Neural progenitor cell (in vitro differentiated cells): ENCODE measurements at places on chromosomes 6 and 20. TPM values are rescaled to one million over a fixed set of nuclear protein-coding genes. Genes with fewer than 3 reads are reported as not detected.
A peak's percentile ranks its signal among the peaks of the same experiment; 100 is the strongest.

GRCh38 chr6:82040405-82041221 is 206.9 kb downstream of the IBTK start:
- DNase-seq = peak; percentile 67

GRCh38 chr6:111872401-111873177 is 663 bp downstream of the FYN start:
- DNase-seq = peak; percentile 77

DNA sequence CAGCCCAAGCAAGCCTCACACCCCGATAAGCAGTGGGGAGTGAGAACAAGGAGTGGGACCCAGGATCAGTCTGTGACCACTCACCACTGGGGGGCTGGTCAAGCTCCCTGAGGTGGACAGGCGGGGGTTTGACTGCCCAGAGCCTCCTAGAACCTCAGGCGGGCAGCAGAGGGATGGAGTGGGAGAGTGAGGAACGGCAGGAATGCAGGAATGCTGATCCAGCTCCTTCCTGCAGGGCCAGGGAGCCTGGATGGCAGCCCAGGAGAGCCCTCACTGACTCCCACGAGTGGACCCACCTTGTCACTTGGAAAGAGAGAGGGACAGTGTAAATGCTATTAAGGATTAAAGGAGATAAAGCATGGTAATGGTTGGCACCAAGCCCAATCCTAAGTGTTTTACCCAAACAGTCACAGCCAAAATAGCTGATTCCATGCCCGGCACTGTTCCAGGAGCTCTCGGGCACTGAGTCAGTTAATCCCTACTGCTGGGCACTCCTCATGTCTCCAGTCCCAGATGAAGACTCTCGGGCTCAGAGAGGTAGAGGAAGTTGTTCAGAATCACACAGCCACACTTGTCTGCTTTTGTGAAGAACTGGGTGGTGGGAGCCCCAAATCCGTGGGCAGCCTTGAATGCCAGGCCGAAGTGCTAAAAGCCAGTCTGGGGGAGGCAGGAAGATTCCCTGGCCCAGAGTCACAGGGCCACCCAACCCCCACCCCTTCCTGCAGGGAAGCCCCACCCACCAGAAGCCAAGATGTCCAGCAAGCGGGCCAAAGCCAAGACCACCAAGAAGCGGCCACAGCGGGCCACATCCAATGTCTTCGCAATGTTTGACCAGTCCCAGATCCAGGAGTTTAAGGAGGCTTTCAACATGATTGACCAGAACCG is 3.1 kb downstream of the MYL9 start:
- no peak for DNase-seq

DNA sequence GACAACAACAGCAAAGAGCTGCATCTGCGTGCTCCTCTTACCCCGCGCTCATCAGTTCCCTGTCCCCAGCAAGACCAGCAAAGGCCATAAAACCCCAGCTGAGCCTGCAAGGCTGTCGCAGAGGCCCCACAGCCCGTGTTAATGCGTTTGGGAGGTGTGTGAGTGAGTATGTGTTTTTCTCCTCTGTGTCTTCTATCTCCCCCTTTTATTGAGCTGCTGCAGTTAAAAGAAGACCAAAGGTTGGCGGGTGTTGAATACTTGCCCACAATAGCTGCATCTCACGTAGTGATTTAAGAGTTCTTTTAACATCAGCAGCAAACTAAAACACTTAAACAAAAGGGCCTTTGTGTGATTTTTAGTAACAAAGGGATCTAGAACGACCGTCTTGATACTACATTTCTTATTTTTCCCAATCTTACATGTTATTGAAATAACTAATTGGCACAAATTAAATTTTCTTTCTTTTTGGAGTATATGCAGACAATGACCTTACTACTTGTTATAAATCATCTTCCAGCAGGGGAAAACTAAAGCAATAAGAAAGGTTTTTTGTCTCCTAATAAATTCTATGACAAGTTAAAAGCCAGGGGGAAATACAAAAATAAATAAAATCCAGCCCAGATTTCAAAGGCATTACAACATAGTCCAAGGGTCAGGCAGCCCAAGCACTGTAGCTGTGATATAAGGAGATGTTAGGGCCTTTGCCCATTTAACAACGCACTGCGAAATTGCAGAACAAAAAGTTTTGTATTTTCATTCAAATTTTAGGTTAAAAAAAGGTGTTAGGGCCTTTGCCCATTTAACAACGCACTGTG is 27.2 kb upstream of the CNKSR3 start:
- DNase-seq = peak; percentile 34

DNA sequence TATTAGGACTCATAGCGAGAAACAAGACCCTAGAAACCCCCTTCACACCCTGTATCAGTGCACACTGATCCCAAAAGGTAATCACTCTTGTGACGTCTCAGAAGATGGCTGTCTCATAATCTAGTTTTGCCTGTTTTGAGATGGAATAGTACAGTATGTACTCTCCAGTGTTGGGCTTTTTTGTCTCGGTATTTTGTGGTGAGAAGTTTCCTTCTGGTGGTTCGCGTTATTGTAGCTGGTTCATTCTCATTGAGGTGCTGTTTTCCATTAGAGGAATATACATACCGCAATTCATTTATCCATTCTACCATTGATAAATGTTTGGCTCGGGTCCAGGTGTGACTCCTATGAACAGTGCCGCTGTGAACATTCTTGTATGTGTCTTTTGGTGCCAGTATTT is 27.9 kb upstream of the MAP3K4 start:
- no peak for DNase-seq

DNA sequence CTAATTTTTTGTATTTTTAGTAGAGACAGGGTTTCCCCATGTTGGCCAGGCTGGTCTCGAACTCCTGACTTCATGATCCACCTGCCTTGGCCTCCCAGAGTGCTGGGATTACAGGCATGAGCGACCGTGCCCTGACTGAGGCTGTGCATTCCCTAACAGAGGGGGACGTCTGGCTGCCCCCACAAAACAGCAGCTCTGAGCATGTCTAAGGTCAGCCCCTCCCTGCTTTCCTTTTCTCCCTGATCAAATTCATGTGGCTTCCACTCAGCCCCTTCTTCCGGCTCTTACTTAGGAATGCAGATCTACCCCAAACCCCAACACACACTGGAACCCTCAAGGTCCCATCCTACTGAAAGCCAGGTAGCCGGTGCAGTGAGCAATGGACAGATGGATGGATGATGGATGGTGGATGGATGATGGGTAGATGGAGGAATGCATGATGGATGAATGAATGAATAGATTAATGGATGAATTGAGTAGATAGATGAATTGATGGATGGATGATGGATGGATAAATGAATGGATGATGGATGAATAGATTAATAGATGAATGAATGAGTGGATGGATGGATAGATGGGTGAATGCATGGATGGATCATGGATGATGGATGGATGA is 91.5 kb upstream of the BHLHE23 start:
- DNase-seq = no peak

GRCh38 chr6:156780102-156780641 is 3.0 kb downstream of the ARID1B start:
- DNase-seq = peak; percentile 80

DNA sequence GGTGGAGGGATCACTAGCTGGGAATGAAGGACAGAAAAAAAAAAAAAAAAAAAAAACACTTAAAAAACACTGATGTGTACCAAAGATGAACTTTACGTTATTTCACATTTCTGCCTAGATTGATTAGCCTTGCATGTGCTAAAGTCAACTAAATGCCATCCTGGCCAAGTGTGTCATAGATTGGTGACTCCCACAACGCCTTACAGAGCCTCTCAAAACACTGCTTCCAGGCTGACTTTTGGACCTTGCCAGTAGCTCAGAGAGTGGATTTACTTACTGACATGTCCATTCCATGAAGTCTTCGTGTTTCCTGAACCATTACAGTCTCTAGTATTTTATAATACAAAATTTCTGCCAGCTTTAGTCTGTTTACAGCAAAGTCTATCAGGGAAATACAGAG is 40.5 kb downstream of the RBL1 start:
- DNase-seq = no peak

DNA sequence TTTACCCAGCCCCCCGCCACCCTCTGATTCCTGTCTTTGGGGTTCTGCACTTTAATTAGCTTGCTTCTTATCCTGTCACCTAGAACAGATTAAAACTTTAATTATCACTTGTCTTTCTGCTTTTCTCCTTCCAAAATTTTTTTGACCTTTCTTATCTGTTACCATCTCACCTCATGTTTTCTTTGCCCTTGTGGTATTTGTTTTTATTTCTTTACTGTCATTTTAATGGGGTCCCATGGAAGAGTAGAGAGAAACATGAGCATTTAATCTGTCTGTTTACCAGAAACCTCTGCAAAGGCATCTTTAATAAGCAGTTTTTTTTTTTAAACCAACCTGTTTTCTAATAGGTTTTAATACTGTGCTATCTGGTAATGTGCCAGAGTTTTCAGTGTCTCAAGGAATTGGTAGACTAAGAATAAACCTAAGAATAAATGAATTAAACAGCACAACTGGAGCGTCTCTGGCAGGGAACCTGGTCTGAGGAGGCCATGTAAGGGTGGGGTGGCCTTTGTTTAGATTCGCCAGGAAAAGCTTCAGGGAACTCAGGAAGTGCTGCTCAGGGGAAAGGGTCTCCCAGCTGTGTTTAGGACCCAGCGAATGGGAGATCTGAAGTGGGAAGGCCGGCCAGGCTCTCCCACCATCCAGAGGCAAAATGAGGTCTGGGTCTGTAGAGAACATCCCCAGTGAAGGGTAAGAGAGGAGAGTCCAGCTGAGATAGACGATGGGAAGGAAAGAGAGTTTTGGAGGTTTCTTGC is 69.8 kb downstream of the ARID1B start:
- no peak for DNase-seq

DNA sequence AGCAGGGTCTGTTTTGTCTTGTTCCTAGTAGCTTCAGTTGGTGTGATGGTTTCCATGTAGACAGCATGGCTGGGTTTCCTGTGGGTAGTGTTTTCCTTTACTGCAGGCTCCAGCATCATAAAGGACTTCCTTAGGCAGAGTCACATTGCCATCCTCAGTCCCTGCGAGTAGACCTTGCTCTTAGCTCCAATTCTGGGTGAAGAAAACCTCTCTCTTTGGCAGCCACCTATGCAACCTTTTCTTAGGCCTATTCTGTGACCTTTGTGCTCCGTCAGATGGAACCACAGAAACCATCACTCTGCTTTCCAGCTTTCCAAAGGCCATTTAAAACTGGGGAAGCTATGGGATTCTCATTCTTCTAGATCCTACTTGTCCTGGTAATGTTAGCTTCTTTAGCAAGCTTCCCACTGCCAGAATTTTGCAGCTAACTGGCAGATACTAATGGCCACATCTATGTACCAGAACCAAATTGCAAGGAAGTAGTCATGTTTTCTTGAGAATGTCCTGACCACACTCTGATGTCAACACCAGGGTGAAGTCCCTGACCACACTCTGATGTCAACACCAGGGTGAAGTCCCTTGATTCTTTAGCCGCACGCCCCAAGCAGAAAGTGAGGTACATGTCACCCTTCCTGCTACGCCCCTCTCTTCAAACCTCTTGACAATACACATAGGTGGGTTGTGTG is 646.6 kb upstream of the HS3ST5 start:
- no peak for DNase-seq

DNA sequence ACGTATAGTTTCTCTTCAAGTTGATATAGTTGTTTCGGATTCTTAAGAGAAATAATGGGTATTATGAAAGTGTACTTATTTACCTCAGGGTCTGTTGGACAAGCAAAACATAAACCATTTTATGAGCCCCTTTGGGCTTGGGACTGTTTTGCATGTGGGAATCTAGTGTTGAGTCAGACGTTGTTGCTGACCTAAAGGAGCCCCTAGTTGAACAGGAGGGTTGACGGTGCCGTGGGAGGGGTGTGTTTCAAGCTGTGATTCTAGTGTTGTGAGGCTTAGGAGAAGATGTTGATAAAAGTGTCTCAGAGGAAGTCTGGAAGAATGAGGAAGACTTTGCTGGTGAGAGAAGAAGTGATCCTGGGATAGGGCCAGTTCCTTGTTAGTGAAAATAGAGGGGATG is 140.0 kb downstream of the ARID1B start:
- DNase-seq = no peak

GRCh38 chr6:101386982-101387381 is 6.5 kb upstream of the GRIK2 start:
- peak; percentile 31 for DNase-seq

GRCh38 chr6:6002848-6003620 is 3.7 kb downstream of the NRN1 start:
- peak; percentile 79 for DNase-seq

- DNase-seq = no peak
These were observed 139.6 kb downstream of the MYLK4 start for GRCh38 chr6:2611092-2611491.

GRCh38 chr20:63150391-63150898 is 65.5 kb downstream of the YTHDF1 start:
- no peak for DNase-seq

GRCh38 chr6:25006565-25007001 is 70.8 kb upstream of the RIPOR2 start:
- DNase-seq = no peak

DNA sequence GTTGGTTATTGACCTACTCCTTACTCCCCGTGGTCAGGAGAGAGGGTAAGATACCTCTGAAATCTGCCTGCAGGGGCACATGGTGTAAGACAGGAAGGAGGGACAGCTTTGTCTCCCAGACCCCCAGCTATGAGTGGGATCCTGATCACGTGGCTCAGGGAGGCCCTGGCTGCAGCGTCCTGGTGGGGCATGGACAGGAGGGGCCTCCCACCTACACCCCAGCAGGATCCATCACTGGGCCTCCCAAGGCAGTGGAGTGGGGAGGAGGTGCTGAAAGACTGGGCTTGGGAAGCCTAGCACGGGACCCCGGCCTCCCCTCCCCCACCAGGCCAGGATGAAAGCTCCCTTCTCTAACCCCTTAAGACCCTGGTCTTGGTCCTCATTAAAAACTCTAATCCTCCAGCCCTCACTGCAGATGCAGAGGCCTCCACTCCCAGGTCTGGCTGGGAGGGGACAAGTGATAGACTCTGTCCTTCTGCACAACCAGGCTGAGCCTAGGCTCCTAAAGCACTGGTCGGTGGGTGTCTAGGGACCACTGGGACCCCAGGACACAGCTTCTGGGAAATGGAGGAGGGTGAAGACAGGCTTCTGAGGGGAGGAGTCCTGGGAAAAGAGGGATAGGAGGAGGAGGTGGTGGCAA is 29.6 kb upstream of the VEGFA start:
- peak; percentile 77 for DNase-seq

- DNase-seq = no peak
These were observed 228.0 kb upstream of the FAM83B start for GRCh38 chr6:54618572-54618971.

GRCh38 chr20:41140226-41141133 is 3.1 kb downstream of the PLCG1 start:
- no peak for DNase-seq

DNA sequence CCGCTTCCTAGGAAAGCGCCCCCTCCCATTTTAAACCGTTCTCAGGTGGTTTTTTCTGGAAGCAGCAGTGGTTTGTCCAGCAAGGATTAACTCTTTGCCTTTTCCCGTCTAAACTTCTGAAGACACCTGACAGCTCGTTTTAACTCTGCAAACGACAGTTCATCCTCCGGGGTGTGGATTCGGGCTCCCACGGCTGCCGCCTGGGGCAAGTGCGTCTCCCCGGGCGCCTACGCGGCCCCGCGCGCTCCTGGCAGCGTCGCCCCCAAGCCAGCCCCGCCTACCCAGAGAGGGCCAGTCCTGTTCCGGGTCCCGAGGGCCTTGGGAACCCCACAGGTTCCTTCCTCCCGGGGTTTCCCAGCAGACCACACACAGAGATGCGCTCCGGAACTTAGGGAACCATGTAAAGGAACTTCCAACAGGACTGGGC is 54.4 kb downstream of the PRR18 start:
- peak; percentile 68 for DNase-seq

The MOCS3 gene
- 5.6 and 7.5 TPM in 2 replicates for total RNA-seq

The ZNF831 gene
- not detected in 2 replicates for total RNA-seq

The DUSP15 gene
- 0.45 and 1.1 TPM in 2 replicates for total RNA-seq

The IRAK1BP1 gene
- total RNA-seq = 9.3 and 13.8 TPM in 2 replicates

The BACH2 gene
- 3.9 and 5.3 TPM in 2 replicates for total RNA-seq

The GPLD1 gene
- 4.2 and 8.3 TPM in 2 replicates for total RNA-seq

The MCHR2 gene
- not detected in 2 replicates for total RNA-seq

The TMEM170B gene
- total RNA-seq = 13.6 and 19.7 TPM in 2 replicates
